H9 (cell line): ENCODE measurements at places on chromosomes 4 and X. TPM values are rescaled to one million over a fixed set of nuclear protein-coding genes. Genes with fewer than 3 reads are reported as not detected.

GRCh38 chrX:39966176-39966575 is 131.6 kb downstream of the BCOR start:
- no peaks in the 10 kb centered on the region; the same call in none of the 2 replicates for H3K4me1 ChIP-seq
- H3K36me3 ChIP-seq, result peaks cover 9% of the 10 kb centered on the region
- DNase-seq, result no peak
- H3K4me3 ChIP-seq, result no peak overlapping the region

- H3K4me1 ChIP-seq, result no peaks in the 10 kb centered on the region
- no peaks in the 10 kb centered on the region for H3K36me3 ChIP-seq
- no peaks in the 10 kb centered on the region for H3K27me3 ChIP-seq
- no peak overlapping the region for H3K27ac ChIP-seq
Observed at GRCh38 chrX:12403474-12404082, 265.3 kb downstream of the FRMPD4 start.

DNA sequence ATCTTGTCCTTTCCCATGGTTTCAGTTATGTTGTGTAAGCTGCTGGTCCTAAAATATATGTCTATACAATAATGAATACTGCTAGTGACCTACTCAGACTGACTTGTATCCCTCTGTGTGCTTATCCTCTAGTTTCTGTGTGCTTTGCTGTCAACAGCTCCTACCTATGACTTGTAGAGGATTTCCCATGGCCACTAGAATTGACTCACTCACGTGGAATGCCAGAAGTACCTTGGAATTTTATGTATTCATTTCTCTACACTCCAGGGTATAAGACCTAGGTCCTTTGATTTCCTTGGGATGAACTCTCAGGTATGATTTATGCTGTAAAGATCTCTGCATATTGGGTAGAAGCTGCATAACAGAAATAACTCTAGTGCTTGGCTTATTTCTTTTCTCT is 279.9 kb upstream of the SLIT2 start:
- DNase-seq, result no peak
- H3K27ac ChIP-seq, result no peak overlapping the region
- H3K27me3 ChIP-seq, result no peaks in the 10 kb centered on the region
- no peak overlapping the region for H3K4me3 ChIP-seq

GRCh38 chrX:136608295-136608933 is 39.5 kb upstream of the CD40LG start:
- H3K27me3 ChIP-seq, result no peaks in the 10 kb centered on the region
- peak; percentile 30 for DNase-seq
- no peaks in the 10 kb centered on the region for H3K36me3 ChIP-seq
- no peak overlapping the region for H3K27ac ChIP-seq
- H3K4me3 ChIP-seq, result no peak overlapping the region
- H3K4me1 ChIP-seq, result no peaks in the 10 kb centered on the region

- no peak for DNase-seq
- H3K27ac ChIP-seq, result no peak overlapping the region
- no peak overlapping the region for H3K4me3 ChIP-seq
- no peaks in the 10 kb centered on the region for H3K27me3 ChIP-seq
Observed at GRCh38 chr4:148704291-148704690, 262.1 kb upstream of the NR3C2 start.

GRCh38 chr4:8762951-8763735 is 108.5 kb downstream of the HMX1 start:
- H3K27me3 ChIP-seq, result no peaks in the 10 kb centered on the region
- H3K27ac ChIP-seq, result no peak overlapping the region
- H3K36me3 ChIP-seq, result no peaks in the 10 kb centered on the region
- DNase-seq, result no peak
- H3K4me1 ChIP-seq, result no peaks in the 10 kb centered on the region

GRCh38 chr4:2818351-2818939 is 25.2 kb upstream of the ADD1 start:
- H3K4me3 ChIP-seq, result peak overlapping the region; percentile 63
- H3K27ac ChIP-seq, result no peak overlapping the region
- DNase-seq, result peak; percentile 47
- H3K27me3 ChIP-seq, result no peaks in the 10 kb centered on the region

DGKK gene
- total RNA-seq, result 1.4 and 1.6 TPM in 2 replicates

AVPR2 gene
- not detected in 2 replicates for total RNA-seq

- H3K27me3 ChIP-seq, result no peaks in the 10 kb centered on the region
- no peak for DNase-seq
- H3K4me1 ChIP-seq, result no peaks in the 10 kb centered on the region
- H3K4me3 ChIP-seq, result no peak overlapping the region
Observed at GRCh38 chrX:79231662-79232061, 87.2 kb downstream of the GPR174 start.

KLB gene
- 0.07 TPM in 2 replicates for total RNA-seq

DNA sequence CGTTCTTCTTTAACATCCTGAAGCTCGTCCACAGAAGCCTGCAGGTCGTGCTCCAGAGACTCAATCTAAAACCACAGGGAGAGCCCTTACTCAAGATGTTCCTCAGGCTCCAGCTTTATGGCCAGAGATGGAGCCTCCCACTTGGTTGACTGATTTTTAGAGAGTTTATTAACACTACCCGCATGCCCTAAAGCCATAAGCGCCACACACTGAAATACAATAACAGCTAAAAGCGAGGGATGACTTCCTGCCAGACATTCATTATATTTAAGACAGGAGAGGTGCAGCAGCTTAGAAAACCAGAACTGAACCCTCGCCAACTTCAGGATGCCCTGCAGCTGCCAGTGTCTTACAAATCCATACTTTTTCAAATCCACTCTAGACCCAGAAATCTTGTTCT is 42.0 kb downstream of the SOD3 start:
- no peaks in the 10 kb centered on the region for H3K4me1 ChIP-seq
- H3K4me3 ChIP-seq, result no peak overlapping the region
- H3K27ac ChIP-seq, result no peak overlapping the region
- no peaks in the 10 kb centered on the region for H3K27me3 ChIP-seq
- H3K36me3 ChIP-seq, result no peaks in the 10 kb centered on the region

- no peaks in the 10 kb centered on the region for H3K27me3 ChIP-seq
- H3K4me1 ChIP-seq, result peaks cover 10% of the 10 kb centered on the region; the same call in 1 of the 2 replicates
- H3K4me3 ChIP-seq, result no peak overlapping the region
- no peak for DNase-seq
- H3K27ac ChIP-seq, result peak overlapping the region; percentile 50
- peaks cover 68% of the 10 kb centered on the region for H3K36me3 ChIP-seq
Observed at GRCh38 chr4:128862608-128863311, 53.3 kb downstream of the JADE1 start.

- no peaks in the 10 kb centered on the region; the same call in 1 of the 2 replicates for H3K27me3 ChIP-seq
- no peak overlapping the region; the same call in 1 of the 2 replicates for H3K4me3 ChIP-seq
- H3K4me1 ChIP-seq, result peaks cover 34% of the 10 kb centered on the region
- peak; percentile 90 for DNase-seq
Observed at GRCh38 chr4:76696109-76696508, 201.8 kb downstream of the SOWAHB start.

GRCh38 chr4:184250795-184251669 is 33.4 kb upstream of the ENPP6 start:
- no peak overlapping the region for H3K4me3 ChIP-seq
- H3K27me3 ChIP-seq, result no peaks in the 10 kb centered on the region
- no peaks in the 10 kb centered on the region for H3K4me1 ChIP-seq
- H3K36me3 ChIP-seq, result peaks cover 4% of the 10 kb centered on the region
